CD4-positive, alpha-beta T cell treated with Interleukin-15 for 4 hours (primary cell): ENCODE measurements at places on chromosomes 5 and 9.

DNA sequence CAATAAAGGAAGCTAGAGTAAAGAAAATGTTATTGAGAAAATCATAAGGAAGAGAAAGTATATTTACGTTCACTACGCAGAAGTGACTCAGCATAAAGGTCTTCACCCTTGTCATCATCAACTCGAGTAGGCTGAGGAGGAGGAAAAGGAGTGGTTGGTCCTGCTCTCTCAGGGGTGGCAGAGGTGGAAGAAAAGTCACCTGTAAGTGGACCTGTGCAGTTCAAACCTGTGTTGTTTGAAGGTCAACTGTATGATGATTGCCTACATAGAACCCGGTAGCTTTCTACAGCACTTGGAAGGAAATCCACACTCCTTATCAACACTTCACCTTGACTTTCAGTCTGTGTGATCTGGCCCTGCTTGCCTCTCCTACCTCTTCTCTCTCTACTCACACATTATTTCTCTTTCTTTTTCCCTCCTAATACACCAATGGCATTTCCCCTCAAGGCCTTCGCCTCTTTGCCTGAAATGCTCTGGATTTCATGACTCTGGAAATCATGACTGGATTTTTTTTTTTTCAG is 109.3 kb upstream of the CPEB4 start:
- no peak for DNase-seq

DNA sequence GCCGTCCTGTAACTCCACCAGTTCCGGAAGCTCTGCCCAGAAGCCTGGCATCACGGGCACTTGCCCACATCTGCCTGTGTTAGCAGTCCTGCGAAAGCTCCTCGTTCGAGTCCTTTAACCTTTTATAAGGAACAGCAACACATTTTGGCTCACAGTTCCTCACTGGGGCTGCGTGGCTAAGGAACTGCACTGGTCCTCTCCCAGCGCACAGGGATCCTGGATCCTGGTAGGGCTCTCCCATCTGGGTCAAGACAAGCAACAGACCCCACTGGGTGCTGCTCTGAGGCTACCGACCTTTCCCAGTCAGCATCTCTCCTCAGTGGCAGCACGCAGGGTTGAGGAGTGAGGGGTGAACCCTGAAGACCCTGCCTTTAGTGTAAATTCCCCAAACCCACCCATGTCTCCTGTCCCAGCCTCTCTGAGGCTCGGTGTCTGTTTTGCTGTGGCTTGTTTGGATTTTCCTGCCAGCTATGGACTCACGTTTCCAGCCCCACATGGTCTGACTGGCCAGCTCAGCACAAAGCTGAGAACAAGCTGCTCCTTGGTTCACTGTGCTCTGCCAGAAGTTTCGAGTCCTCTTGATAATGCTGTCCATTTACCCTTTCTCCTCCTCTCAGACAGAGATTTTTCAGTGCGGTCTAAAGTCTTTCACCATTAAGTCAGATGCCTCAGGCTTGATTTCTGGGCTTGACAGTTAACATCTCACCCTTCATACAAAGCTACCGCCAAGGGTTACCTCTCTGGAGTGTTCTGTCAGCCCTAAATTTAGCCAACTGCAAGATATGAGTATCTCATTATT is 80.0 kb downstream of the AK8 start:
- no peak for DNase-seq

GRCh38 chr5:85952680-85953079 is 665.1 kb upstream of the COX7C start:
- DNase-seq: no peak

- DNase-seq: peak; percentile 17
These were observed 69.4 kb downstream of the RAPGEF1 start for GRCh38 chr9:131670247-131671132.

GRCh38 chr5:77426670-77427069 is 65.4 kb downstream of the WDR41 start:
- no peak for DNase-seq

- no peak for DNase-seq
These were observed 15.2 kb upstream of the NEK6 start for GRCh38 chr9:124242331-124243194.

GRCh38 chr9:16062542-16063240 is 509.8 kb downstream of the CCDC171 start:
- no peak for DNase-seq

GRCh38 chr9:133737774-133738639 is at the start of gene SARDH:
SARDH (minus strand) TSS chr9:133738352; CDS start chr9:133734173, 4,179 bp downstream.
- DNase-seq: no peak

GRCh38 chr5:139886213-139886612 is 90.6 kb downstream of the PSD2 start:
- no peak for DNase-seq

- DNase-seq: no peak
These were observed 20.5 kb downstream of the ADRB2 start for GRCh38 chr5:148846930-148847329.

GRCh38 chr5:122515709-122516431 is 203.8 kb downstream of the SNCAIP start:
- no peak for DNase-seq

- no peak for DNase-seq
These were observed 23.9 kb upstream of the FANCC start for GRCh38 chr9:95341293-95341962.

DNA sequence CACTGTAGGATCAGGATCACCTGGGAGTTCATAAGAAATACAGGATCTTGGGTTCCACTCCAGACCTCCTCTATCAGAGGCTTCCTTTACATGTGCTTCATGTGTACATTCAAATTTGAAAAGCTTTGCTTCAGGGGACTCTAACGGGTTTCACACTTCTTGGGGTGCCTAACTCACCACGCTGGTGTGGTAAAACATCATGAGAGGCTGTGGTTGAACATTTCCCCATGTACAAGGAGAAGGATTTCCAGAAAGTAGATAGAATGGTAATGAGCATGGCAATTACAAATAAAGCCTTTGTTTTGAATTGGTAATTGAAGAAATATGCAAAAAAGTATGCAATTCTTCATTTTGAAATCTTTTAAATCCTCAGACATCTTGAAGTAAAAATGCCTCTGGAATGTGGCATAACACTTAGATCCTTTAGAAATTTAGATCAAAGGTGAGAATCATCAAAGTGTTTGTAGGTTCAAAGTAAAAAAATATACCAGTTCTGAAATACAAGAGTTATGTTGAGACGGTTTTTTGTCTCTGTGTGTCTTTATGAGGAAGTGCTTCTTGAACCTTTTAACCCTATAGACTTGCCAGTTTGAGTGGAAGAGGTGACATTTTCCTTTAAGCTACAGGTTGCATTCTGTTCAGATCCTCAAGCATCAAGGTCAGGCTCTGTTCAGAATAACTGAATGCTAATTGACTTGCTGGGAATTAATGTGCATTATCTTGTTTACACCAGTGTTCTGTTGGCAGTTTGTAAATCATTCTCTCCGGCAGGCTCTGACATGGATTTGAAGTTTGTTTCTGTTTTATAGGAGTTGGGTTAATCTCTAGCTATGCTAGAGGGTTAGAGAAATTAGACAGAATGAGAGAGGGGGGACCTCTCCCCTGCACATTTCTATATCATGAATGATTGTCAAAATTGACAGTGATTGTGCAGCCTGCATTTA is 415.3 kb downstream of the MAN2A1 start:
- no peak for DNase-seq

- DNase-seq: no peak
These were observed 76.9 kb downstream of the SYK start for GRCh38 chr9:90878562-90878961.

GRCh38 chr5:111738118-111738517 is 18.9 kb downstream of the NREP start:
- no peak for DNase-seq
